ENCODE measurements at places on chromosomes 3 and 15. TPM values are rescaled to one million over a fixed set of nuclear protein-coding genes. Genes with fewer than 3 reads are reported as not detected.

SEMA6D gene
- 0.61 TPM for polyA plus RNA-seq

IREB2 gene
- polyA plus RNA-seq, result 9.0 TPM

IFT122 gene
- 13.9 TPM for polyA plus RNA-seq

LRRC15 gene
- polyA plus RNA-seq, result 1.7 TPM

CGNL1 gene
- 4.9 TPM for polyA plus RNA-seq

PLSCR5 gene
- not detected for polyA plus RNA-seq

GPR87 gene
- polyA plus RNA-seq, result not detected

C3orf20 gene
- polyA plus RNA-seq, result not detected

ZNF385D gene
- 0.38 TPM for polyA plus RNA-seq

AP2M1 gene
- polyA plus RNA-seq, result 143 TPM

HRH1 gene
- polyA plus RNA-seq, result 0.80 TPM

ATP10A gene
- 2.0 TPM for polyA plus RNA-seq

ARL14 gene
- 181 TPM for polyA plus RNA-seq

WDR93 gene
- polyA plus RNA-seq, result not detected

CPN2 gene
- polyA plus RNA-seq, result not detected

TEX264 gene
- 60.1 TPM for polyA plus RNA-seq

NR1I2 gene
- polyA plus RNA-seq, result not detected

FAM227B gene
- polyA plus RNA-seq, result 2.4 TPM

CCR5 gene
- 2.0 TPM for polyA plus RNA-seq

GOLGA8G gene
- 0.03 TPM for polyA plus RNA-seq

SLC22A13 gene
- not detected for polyA plus RNA-seq

COL8A1 gene
- polyA plus RNA-seq, result 1.1 TPM

LSAMP gene
- 1.1 TPM for polyA plus RNA-seq

FEZF2 gene
- not detected for polyA plus RNA-seq

HGD gene
- 12.8 TPM for polyA plus RNA-seq

TUSC7 gene
- polyA plus RNA-seq, result not detected

RSL24D1 gene
- 187 TPM for polyA plus RNA-seq

PPP1R14D gene
- polyA plus RNA-seq, result 4.1 TPM

GABRB3 gene
- 1.5 TPM for polyA plus RNA-seq

CAMK1 gene
- 23.2 TPM for polyA plus RNA-seq

SLC24A1 gene
- polyA plus RNA-seq, result 6.0 TPM

ADCY5 gene
- 1.8 TPM for polyA plus RNA-seq

AP3B2 gene
- 1.4 TPM for polyA plus RNA-seq

ARHGEF3 gene
- 12.7 TPM for polyA plus RNA-seq

CP gene
- polyA plus RNA-seq, result 15.4 TPM

QARS1 gene
- 265 TPM for polyA plus RNA-seq

RETNLB gene
- polyA plus RNA-seq, result not detected

SKOR1 gene
- polyA plus RNA-seq, result 0.20 TPM

ARPP21 gene
- not detected for polyA plus RNA-seq

BAHD1 gene
- polyA plus RNA-seq, result 7.5 TPM

PLCH1 gene
- polyA plus RNA-seq, result 3.5 TPM

RASL12 gene
- 12.2 TPM for polyA plus RNA-seq

CDHR4 gene
- polyA plus RNA-seq, result not detected

CHRM5 gene
- not detected for polyA plus RNA-seq

GRK7 gene
- not detected for polyA plus RNA-seq

ACP3 gene
- polyA plus RNA-seq, result 8.3 TPM

SPRED1 gene
- polyA plus RNA-seq, result 13.7 TPM

HYAL1 gene
- polyA plus RNA-seq, result 25.8 TPM

VGLL3 gene
- 1.4 TPM for polyA plus RNA-seq

COMMD4 gene
- polyA plus RNA-seq, result 102 TPM

LTK gene
- 3.5 TPM for polyA plus RNA-seq

AADAC gene
- polyA plus RNA-seq, result 0.35 TPM

PLOD2 gene
- 20.3 TPM for polyA plus RNA-seq

EFL1 gene
- polyA plus RNA-seq, result 11.8 TPM

FBN1 gene
- 4.7 TPM for polyA plus RNA-seq

GOLGA8O gene
- 0.76 TPM for polyA plus RNA-seq

CYP8B1 gene
- polyA plus RNA-seq, result not detected

TM6SF1 gene
- polyA plus RNA-seq, result 2.1 TPM

ACSBG1 gene
- 0.12 TPM for polyA plus RNA-seq
